Foreskin keratinocyte (primary cell): ENCODE measurements at places on chromosomes 4 and X.
A peak's percentile ranks its signal among the peaks of the same experiment; 100 is the strongest.

DNA sequence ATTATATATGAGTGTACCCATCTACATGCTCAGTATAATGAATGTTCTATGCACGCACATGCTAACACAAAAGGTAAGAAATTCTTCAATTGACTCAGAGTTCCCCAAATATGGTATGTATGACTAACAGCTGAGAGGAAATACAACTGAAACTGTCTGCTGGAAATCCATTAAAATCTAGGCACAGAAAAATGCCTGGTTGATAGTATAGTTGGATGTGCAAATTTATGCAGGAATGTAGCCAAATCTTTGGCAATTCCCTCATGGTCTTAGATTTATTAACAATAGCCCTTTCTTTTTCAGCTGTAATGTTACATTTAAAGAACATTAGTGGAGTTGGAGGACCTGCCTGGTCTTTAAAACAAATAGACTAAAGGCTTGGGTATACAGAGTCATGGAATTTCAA, 5.5 kb downstream of the CAMK2D start:
- peak; percentile 87 for DNase-seq

DNA sequence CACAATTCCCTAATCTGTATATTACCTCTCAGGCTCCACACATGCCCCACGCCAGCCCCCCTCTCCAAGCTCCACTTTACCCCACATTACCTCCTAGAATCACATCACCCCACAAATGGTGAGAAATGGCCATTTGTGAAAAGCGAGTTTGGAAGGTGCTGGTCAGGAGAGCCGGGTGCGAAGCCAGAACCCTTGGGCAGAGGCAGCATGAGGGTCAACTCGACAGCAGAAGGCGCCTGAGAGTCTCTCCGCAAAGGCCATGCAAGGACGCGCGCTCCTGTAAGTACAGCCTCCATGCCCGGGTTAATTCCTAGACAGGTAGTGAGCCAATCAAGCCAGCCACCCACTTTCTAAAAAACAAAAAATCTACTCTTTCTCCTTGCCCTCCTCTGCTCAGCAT, 42.4 kb downstream of the RHOXF2 start:
- no peak for DNase-seq

DNA sequence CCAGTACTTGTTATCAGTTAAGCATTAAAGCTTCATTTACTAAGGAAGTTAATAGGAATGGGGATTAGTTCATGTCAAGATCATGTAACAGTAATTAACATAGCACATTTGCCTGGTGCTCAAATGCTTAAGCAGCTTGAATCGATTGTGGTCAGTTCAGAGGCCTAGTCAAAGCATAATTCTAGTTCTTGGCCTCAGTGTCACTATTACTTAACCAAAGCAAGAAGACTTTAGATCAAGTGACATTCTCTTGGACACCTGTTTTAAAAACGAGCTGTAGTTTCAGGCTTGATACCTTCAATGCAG, 115.2 kb upstream of the BMPR1B start:
- DNase-seq: no peak

DNA sequence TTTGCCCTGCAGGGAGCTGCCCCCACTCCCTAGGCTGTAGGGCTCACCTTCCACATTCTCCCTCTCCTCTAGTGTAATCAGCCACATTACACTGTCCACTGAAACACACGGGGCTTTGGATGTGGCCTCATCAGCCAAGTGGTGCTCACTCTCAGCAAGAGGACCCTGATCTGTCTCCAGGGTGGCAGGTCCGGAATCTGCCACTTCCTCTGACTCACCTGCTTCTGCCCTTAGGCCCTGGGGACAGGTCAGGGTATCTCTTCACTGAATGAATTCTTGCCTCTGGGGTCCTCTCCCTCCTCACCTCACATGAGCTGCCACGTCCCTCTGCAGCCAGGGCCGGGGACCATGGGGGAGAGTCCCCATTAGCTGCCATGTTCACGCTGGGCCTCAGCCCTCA, 15.9 kb downstream of the ZNF41 start:
- DNase-seq: no peak

- DNase-seq: no peak
Measured at GRCh38 chr4:144362366-144362765, 221.8 kb upstream of the GYPA start.

- DNase-seq: peak; percentile 93
Measured at GRCh38 chrX:22526339-22526738, 253.6 kb downstream of the CBLL2 start.

DNA sequence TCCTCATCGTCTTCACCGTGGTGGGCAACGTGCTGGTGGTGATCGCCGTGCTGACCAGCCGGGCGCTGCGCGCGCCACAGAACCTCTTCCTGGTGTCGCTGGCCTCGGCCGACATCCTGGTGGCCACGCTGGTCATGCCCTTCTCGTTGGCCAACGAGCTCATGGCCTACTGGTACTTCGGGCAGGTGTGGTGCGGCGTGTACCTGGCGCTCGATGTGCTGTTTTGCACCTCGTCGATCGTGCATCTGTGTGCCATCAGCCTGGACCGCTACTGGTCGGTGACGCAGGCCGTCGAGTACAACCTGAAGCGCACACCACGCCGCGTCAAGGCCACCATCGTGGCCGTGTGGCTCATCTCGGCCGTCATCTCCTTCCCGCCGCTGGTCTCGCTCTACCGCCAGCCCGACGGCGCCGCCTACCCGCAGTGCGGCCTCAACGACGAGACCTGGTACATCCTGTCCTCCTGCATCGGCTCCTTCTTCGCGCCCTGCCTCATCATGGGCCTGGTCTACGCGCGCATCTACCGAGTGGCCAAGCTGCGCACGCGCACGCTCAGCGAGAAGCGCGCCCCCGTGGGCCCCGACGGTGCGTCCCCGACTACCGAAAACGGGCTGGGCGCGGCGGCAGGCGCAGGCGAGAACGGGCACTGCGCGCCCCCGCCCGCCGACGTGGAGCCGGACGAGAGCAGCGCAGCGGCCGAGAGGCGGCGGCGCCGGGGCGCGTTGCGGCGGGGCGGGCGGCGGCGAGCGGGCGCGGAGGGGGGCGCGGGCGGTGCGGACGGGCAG, 792 bp downstream of the ADRA2C start:
- DNase-seq: no peak

DNA sequence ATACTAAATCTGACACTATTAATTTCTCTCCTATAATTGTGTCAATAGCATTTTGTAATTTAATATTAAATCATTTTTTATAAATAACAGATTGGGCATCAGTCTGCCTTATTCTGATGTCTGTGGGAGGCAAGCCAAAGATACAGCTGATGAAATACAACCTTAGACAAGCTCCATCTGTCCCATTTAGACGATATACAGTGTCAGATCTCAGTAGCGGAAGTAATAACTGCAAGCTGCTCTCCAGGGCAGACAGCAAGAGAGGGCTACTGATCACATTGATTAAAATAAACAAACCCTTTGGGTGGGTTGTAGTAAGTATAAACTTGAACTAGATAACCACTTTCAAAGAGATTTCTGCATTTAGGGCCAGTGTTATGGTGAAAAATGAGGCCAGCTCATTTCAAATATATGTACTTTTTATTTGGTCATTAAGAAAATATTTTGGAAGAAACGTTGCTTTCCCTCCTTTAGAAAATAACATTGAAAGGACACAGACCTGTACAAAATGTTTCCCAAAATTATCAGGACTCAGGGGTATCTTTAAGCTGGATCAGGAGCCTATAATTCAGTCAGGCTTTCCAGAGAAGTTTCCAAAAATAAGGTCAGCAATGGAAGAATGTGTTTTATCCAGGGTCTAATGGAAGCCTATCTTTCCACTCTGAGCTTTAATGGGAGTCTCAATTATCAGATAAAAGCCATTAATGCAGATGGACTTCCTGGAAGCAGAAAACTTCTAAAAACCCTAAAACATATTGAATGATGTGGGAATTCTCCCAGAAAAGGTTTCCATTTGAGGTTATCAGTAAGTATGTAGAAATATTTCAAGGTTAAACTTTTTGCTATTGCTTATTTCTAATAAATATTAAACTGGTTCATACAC, 1028.8 kb upstream of the IGFBP7 start:
- DNase-seq: no peak

DNA sequence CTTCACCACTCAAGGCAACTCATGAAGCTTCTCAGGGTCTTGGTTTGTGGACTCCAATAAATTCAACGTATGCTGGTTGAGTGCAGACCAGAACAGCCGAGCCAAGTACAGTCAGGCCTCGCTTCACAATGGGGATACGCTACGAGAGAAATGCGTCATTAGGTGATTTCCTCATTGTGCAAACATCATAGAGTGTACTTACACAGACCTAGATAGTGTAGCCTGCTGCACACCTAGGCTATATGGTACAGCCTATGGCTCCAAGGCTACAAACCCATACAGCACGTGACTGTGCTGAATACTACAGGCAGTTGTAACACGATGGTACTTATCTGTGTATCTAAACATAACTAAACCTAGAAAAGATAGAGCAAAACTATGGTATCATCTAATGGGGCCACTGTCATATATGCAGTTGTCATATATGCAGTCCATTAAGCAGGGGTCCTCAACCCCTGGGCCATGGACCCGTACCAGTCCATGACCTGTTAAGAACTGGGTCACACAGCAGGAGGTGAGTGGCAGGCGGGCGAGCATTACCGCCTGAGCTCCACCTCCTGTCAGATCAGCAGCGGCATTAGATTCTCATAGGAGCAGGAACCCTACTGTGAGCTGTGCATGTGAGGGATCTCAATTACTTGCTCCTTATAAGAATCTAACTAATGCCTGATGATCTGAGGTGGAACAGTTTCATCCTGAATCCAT, 31.5 kb downstream of the RTL5 start:
- DNase-seq: no peak

- DNase-seq: no peak
Measured at GRCh38 chr4:149017002-149017734, 575.0 kb upstream of the NR3C2 start.

DNA sequence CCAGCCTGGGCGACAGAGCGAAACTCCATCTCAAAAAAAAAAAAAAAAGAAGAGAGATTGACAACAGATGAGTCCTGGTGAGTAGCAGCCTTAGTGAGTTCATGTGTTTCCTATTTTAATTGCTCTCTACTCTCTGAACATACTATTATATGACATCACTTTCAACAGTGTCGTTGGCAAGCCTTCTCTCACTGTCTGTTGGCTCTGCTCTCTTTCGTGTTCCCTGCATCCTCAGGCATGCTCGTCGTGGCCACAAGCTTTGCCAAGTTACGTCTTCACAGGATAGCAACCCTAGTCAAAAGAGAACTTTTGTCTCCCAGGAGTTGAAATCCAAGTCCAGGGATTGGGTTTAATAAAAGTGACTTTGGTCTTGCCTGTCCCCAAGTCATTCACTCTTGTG, 117.1 kb upstream of the EGFL6 start:
- no peak for DNase-seq

- no peak for DNase-seq
Measured at GRCh38 chrX:150966235-150966634, 16.9 kb upstream of the HMGB3 start.

- DNase-seq: no peak
Measured at GRCh38 chrX:106249706-106250379, 81.7 kb downstream of the PWWP3B start.

- no peak for DNase-seq
Measured at GRCh38 chr4:166991006-166991561, 243.2 kb downstream of the SPOCK3 start.

GRCh38 chr4:27692158-27692557, 831.5 kb downstream of the STIM2 start:
- peak; percentile 25 for DNase-seq
